ENCODE measurements at places on chromosomes 4 and X.

GRCh38 chrX:22526339-22526738 is 253.6 kb downstream of the CBLL2 start:
- peak; percentile 24 for DNase-seq

- DNase-seq = no peak
These were observed 47.4 kb downstream of the FGF2 start for GRCh38 chr4:122873821-122874593.

DNA sequence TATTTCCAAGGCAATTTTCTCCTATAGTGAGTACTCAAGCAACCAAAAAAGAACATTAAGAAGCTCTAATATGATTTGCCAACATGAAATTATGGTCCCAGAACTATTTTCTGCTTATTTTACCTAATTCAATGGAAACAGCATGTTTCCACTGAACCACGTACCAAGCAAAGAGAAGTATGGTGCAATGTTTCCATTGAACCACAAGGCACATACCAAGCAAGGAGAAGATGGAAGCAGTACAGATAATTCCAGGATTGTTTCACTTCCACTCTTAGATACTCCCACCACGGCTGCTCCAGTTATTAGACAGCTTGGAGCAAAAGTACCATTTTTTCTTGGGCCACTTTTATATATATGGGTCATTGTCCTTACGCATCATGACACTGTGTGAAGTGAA is 164.9 kb downstream of the RNF150 start:
- no peak for DNase-seq

- no peak for DNase-seq
These were observed 28.6 kb downstream of the AMER1 start for GRCh38 chrX:64176876-64177275.

- DNase-seq = no peak
These were observed 39.1 kb downstream of the PSAPL1 start for GRCh38 chr4:7395645-7396044.

DNA sequence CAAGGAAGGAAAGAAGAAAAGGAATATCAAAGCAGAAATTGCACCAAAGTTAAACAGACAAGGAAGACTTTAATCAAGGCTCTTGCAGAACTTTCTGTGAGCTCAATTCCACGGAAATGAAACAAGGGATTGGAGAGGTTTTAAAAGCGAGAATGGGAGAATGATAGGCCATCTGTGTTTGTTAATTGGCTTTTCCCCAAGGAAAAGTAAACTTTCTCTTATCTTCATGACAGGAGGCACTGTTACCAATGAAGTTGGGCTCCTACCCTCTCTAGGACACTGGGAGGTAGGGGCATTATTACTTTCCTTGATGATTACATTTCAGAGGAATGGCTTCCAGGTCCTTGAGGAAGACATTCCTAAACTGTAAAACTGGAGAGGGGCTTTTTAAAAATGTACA is 328.8 kb upstream of the NWD2 start:
- no peak for DNase-seq

GRCh38 chr4:84362896-84363655 is 136.0 kb downstream of the NKX6-1 start:
- no peak for DNase-seq

DNA sequence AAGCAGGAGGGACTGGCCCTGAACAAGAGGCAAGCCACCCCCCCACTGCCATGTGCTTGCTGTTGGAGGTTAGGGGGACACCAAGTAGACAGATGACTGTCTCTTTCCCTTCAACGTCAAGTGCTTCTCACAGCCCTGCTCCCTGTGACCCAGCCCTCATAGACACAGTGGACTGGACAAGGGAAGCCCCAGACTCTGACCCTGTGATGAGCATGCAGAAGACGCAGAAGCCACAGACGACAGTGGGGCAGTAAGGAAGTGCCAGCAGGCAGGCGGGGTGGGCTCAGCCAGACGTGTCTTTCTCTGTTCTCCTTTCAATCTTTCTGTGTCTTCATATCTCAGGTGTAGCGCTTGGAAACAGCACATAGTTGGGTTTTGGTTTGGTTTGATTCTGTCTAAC is 2.4 kb upstream of the L1CAM start:
- no peak for DNase-seq

DNA sequence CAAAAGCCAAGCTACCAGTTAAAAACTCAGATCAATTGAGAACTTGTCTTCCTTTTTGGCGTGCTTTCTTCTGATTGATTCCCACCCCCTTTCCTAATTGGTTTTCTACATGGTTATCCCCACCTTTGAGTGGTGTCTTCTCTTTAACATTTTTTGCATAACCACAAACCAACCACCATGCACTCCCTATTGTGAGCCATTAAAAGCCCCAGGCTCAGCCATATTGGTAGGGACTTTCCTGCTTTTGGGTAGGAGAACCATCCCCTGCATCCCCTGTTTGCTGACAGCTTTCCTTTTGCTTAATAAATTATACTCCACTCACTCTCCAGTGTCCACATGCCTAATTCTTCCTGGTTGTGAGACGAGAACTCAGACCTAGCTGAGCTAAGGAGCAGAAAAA is 1651.4 kb upstream of the IGFBP7 start:
- DNase-seq = no peak

GRCh38 chr4:140448162-140448561 is 20.7 kb upstream of the CLGN start:
- no peak for DNase-seq

- no peak for DNase-seq
These were observed at the start of gene C4orf50 for GRCh38 chr4:6018331-6018730. Gene C4orf50, minus strand, starts transcription at chr4:6018431.

- no peak for DNase-seq
These were observed 396.6 kb downstream of the ADGRL3 start for GRCh38 chr4:61596606-61597340.

GRCh38 chrX:10931976-10932375 is 179.2 kb upstream of the HCCS start:
- no peak for DNase-seq

DNA sequence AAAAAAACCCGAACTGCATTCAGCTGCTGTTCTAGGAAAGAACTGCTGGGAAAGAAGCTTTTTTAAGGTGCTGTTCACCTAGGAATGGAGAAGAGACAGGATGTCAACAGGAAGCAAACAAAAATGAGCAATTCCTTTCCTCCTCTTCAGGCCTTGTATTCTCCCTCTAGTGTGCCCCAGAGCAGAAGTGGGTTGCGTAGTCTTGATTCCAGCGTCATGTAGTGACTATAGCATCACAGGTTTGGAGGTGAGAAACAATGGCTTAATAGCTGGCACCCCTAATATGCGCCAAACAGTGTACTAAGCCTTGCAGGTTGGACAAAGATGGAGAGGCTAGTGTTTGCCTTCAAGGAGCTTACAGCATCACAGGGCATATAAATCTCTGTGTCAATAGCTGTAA is 146.3 kb upstream of the LCORL start:
- no peak for DNase-seq

GRCh38 chr4:101807351-101807750 is 16.8 kb downstream of the BANK1 start:
- DNase-seq = no peak

GRCh38 chr4:119084513-119084912 is 51.1 kb upstream of the MYOZ2 start:
- DNase-seq = no peak

- no peak for DNase-seq
These were observed 9.3 kb downstream of the CD99L2 start for GRCh38 chrX:150889131-150889530.

GRCh38 chr4:93184053-93184452 is 644.5 kb upstream of the ATOH1 start:
- DNase-seq = no peak

DNA sequence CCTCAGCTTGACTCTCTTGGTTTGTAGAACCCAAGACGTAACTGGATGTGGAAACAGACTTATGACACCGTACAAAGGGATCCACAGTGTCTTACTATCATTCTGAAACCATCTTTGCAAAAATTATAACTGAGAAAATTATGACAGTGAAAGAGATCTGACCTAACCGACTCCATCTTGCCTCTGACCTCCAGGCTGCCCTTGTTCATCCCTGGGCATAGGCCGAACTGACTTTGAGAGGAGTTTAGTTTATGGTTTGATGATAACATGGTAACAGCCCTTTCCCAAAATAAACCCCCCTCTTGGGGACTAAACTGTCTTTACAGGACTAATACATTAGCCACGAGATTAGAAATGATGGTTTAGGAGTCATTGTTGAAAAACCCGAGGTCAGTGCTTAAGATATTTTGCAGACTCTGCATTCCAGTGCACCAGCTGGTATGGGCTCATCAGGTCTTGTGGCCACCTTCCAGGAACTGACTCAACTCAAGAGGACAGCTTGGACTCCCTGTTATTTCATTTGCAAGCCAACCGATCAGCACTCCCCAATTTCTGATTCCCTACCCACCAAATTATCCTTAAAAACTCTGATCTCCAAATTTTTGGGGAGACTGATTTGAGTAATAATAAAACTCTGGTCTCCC is 49.6 kb downstream of the CASP3 start:
- no peak for DNase-seq

- no peak for DNase-seq
These were observed 2521.4 kb downstream of the ARAP2 start for GRCh38 chr4:33722800-33723516.

- no peak for DNase-seq
These were observed 34.2 kb upstream of the FAT1 start for GRCh38 chr4:186757696-186758355.

DNA sequence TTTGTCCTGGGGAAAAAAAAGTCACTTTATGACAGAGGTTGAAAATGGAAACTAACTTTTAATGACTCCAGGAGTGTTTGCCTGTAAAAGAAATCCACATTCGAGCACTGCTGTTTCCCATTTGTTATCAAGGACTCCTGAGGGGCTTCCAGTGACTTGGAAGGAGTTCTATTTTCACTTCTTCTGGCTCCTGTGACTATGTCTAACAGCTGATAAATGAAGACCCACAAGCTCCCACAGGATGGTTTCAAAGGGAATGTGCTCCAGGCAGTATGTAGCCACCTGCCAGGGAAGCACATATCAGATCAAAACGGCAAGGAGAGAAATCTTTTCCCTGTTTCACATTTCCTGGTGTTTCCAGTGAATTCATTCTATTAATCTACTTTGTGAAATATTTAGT is 159.8 kb upstream of the FAM241A start:
- no peak for DNase-seq

DNA sequence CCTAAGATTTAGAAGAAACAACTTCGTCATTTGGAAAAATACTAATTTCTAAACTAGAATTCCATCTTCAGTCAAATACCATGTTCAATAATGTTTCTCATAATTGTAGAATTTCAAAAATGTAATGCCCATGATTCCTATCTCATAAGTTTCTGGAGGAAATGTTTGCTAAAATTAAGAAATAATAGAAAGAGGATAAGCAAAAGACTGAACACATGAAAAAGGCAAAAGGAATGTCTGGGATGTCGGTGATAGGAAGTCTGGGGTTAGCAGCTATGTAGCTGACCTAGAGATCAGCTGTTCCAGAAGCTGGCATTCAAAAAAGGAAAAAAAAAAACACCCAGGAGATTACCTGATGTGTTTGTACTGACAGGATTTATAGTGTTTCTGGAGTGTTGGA is 18.9 kb upstream of the PCDH10 start:
- DNase-seq = no peak

DNA sequence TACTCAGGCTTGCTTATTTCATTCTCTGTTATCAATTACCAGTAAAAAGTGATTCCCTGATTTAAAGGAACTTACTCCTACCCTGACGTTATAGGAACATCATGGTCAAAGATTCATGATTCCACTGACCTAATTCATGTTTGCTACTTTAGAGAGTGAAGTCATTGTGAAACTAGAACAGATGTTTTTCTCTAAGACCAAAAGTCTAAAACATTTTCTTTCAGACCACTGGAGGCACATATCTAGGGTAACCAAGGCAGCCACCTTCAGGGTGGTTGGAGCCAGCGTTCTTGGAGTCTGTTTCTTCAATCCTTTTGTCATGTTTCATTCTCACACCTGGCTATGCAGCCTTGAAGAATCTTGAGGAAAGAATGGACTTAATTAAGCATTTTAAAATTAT is 77.8 kb downstream of the GALNTL6 start:
- no peak for DNase-seq

GRCh38 chrX:17376431-17377077 is 1.6 kb downstream of the NHS start:
- DNase-seq = peak; percentile 12

GRCh38 chrX:154403858-154404257 is 5.2 kb downstream of the DNASE1L1 start:
- no peak for DNase-seq

DNA sequence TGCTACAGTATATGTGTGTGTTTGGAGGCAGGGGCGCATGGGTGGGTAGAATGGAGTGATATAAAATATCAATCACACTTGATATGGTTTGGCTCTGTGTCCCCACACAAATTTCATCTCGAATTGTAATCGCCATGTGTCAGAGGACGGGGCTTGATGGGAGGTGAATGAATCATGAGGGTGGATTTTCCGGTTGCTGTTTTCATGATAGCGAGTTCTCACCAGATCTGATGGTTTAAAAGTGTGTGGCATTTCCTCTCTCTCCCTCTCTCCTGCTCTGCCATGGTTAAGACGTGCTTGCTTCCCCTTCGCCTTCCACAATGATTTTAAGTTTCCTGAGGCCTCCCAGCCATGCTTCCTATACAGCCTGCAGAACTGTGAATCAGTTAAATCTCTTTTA is 14.8 kb downstream of the SOWAHB start:
- no peak for DNase-seq

DNA sequence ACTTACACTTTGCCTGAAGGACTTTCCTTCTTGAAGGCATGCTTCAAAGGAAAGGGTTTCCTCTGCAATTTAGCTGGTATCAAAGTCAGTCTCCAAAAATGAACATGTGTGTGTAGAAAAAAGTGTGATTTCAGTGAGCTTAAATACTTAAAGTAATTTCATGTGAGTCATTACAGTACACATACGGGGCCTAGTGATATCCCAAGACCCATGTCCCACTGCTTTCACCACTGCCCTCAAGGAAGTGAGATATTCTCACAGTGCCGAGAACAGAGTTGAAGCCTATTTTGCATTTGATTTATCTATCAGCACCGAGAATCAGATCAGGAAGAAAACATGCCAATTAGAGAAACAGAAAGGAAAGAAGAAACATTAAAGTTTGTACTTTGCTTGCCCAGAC is 61.0 kb downstream of the CHST7 start:
- no peak for DNase-seq

DNA sequence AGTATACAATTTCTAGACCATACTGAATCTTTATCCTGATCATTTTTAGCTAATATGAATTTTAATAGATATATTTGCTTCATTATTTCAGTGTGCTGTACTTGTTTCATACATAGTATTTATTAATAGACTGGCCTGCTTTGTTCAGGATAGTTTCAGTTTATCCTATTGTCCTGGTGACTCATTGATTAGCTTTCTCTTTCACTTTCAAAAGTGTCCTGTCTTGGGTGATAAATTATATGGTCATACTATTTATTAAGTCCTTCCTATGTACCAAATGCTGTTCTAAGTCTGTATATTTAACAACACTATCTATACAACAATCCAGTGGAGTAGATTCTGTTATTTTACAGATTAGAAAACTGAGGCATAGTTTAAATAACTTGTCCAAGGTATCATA is 153.8 kb upstream of the RAPGEF2 start:
- no peak for DNase-seq

GRCh38 chrX:134669378-134670098 is 11.3 kb upstream of the PLAC1 start:
- DNase-seq = no peak

- no peak for DNase-seq
These were observed 131.1 kb downstream of the GPC3 start for GRCh38 chrX:133854290-133854689.
